ENCODE measurements at places on chromosomes 5 and 9.
A peak's percentile ranks its signal among the peaks of the same experiment; 100 is the strongest.

- no peak for DNase-seq
These were observed 190.4 kb downstream of the EPB41L4A start for GRCh38 chr5:112228667-112229066.

DNA sequence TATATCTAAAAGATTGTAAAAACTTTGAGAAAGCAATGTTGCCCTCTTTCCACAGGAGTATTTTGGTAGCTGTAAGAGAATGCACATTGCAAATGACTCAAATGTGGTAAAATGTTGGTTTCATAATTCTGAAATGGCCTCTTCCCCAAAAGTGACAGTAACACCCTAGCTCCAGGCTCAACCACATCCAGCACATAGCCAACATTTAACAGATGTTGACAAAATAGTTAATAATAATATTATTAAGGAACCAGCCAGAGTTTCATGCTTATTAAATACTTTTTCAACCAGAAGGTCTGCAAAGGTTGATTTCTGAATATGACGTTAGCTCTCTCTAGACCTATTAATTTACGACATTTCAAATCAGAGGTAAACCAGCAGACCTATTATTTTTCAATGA lies 1.3 kb downstream of the ANXA1 start:
- DNase-seq, result peak; percentile 59

DNA sequence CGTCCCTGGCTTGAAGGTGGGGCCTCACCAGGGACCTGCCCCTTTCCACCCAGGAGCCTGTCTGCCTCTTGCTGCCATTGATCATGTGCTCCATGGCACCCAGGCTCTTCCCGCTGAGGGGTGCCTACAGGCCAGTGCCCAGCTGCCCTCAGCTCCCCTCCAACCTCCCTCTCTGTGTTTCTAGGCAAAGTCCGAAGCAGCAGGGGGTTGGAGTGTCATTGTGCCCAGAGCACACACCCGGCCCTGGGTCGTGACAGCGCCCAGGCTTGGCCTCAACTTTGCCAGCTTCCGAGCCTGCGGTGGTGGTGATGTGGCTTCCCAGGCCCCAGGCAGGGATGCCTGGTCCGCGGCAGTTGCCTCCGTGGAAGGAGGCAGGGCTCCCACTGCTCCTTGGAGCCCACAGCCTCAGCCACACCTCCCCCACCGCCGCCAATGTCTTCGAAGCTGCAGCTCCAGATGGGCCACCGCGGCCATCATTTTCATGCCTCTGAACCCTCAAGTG lies 52.4 kb downstream of the GTF3C4 start:
- DNase-seq, result no peak

DNA sequence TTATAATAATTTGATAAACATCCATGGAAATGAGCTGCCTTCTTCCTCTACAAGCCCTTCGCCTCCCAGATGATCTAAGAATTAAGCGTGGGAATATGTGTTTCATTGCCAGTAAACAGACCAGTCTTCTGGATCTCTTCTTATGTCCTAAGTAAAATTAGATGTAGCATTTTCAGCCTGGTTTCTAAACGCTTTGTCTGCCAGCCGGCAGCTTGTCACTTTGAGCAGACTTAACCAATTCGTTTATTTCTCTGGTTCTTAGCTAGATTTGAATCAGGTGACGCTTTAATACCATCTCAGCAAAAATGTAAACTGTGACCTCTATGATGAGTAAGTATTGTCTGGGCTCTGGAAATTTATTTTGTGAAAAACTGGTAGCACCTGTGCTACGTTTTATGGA lies 380.6 kb upstream of the NUDT12 start:
- no peak for DNase-seq

- DNase-seq, result no peak
These were observed 79.1 kb downstream of the KLF4 start for GRCh38 chr9:107410420-107410819.

- DNase-seq, result no peak
These were observed 91.6 kb downstream of the ZNF462 start for GRCh38 chr9:106954558-106954957.

DNA sequence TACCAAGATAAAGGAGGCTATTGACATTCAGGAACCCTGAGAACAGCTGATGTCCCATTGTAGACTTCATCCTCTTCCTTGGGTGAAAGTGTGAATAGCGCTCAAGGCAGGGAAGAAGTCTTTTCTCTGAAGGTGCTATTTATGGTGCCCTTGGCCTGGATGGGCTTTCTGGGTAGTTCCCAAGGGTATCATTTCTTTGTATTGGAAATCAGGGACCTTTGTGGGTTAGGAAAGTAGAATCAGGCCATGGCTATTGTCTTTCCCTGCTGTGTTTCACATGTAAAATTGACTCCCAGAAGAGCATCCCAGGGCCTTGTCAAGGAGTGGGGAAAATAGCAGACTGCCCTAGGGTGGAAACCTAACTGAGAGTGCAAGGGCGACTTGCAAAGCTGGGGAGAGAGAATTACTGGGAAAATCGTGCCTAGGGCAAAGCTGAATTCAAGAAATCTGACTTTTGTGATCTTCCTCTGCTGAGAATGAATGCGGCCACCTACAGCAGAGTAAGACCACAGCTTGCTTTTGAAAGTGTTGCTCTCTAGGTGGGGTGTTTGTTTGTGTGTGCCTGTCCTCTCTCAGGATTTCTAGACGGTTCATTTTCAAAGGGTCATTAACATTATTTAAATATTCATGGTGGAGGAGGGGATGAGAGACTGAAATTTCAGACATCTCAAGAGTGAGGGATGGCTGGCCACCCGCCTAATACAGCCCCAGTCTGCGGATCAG lies 160.6 kb downstream of the C9orf152 start:
- DNase-seq, result no peak

GRCh38 chr5:26310415-26310814 lies 728.0 kb downstream of the CDH9 start:
- no peak for DNase-seq

DNA sequence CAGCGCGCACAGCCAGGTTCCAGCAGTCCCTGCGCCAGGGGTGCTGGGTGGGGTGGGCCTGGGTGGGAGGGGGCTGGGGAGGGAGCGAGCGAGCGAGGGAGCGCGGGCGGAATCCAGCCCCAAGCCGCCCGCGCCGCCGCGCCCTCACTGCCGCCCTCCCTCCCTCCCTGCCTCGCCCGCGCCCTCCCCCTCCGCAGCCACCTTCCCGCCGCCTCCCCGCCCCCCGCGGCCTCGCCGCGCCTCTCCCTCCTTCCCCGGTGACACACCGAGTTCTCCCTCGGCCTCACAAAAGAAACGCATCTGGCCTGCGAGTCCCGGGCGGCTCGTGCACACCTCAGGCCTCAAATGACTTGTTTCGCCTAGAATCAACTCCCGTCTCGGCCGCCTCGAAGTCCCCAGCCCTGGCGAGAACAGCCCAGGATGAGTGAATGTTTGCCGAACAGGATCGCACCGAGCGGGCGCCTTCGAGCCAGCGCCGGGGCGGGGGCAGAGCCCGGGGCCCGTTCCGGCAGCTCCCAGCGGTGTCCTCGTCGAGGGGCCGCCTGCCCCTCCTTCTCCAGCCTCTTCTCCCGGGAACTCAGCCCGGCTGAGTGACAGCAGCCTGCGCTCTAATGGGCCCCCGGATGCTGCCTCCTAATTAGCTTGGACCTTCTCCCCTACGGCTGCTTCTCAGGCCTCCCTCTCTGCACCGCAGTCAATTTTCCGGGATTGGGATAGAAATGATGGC lies 371 bp upstream of the PITX1 start:
- DNase-seq, result peak; percentile 6

GRCh38 chr9:96413302-96414221 lies 4.6 kb downstream of the ZNF367 start:
- DNase-seq, result peak; percentile 27

- DNase-seq, result no peak
These were observed 29.3 kb upstream of the UNC5A start for GRCh38 chr5:176781054-176781375.

DNA sequence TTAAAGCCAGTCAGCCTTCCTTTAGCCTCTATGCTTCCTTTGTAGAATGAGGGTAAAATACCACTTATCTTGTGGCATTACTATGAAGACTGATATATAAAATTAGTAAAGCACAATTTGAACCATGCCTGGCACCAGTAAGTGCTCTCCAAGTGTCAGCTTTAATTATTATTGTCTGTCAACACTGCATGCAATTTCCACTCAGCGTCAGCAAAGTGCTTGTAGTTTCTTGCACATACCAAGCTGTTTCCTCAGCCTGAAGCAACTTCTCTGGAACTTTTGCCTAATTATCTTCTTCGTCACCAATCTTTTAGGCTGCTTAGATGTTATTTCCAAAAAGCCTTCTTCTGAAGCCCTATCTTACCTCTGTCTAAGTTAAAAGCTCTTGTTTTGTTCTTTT lies 177.3 kb downstream of the CDC42SE2 start:
- DNase-seq, result no peak

DNA sequence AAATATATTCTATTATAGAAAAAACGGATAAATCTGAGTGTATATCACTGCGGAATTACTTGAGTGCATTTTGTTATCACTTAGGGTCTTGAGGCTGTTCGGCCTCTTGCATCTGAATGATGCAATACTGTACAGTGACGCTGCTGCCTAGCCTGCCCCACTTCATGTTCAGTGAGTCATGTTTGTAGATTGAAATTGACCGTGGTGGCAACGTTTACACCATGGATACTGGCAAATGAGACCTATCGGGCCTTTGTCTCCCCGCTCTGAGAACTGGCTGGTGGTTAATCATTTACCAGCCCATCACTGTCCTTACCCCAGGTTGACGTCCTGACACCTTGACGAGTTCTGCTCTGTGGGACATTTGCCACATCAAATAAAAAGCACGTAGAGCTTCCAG lies 510.1 kb upstream of the ADAMTS16 start:
- no peak for DNase-seq

DNA sequence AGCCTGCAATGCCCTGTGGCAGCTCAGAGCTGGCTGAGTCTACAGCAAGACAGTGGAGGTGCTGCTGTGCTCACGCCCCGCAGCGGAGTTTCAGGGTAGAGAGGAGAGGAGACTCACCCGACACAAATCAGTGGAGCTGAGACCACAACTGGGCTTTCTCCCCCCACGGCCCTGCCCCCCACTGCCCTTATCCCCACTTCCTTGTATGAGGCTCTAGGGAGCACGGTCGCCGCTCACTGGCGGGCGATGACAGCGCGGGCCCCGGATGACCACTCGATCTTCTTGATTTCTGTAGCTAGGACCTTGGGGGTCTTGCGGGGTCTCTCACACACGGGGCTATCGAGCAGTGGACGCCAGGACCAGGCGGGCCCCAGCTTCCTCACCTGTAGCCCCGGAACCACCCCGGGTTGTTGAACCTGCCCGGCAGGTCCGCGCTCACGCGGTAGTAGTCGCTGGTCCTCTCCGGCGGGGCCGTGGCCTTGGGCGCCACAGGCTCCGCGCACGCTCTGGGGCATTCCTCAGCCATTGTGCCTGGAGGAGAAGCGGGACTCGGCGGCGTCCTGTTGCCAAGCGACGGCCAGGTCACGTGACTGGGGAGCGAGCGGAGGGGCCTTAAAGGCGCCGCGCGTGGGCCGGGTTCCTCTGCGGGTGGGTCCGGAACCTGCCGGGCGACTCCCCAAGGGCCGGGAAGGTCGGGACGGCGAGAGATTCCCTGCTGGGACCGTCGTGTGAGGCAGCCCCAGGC lies 984 bp upstream of the MRPS2 start:
- DNase-seq, result peak; percentile 88

Data from CD4-positive, alpha-beta T cell treated with Interleukin-1 beta for 1 hour (primary cell).